ENCODE measurements at places on chromosomes 4 and X. TPM values are rescaled to one million over a fixed set of nuclear protein-coding genes. Genes with fewer than 3 reads are reported as not detected.

The CLTRN gene
- total RNA-seq, result 0.21 TPM

The TNMD gene
- not detected for total RNA-seq

The REELD1 gene
- 0.20 TPM for total RNA-seq

The GPC3 gene
- 0.81 TPM for total RNA-seq

The BEX5 gene
- 2.2 TPM for total RNA-seq

DNA sequence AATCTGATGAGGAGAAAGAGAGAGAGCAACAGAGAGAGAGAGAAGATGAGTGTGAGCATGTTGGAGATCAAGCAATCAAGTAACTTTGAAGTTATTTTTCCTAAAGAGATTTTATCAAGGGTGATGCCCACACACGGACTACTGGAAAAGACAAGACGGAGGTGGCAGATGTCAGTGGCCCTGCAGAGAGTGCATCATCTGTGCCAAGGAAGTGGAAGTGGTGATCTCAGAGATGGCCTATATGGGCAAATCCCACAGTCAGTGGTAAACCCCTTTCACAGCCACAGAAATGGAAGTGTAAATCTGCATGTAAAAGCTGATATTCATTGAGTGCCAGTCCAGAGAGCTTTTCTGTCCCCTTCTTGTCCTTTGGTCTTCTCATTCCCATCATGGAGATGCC is 577.2 kb upstream of the AADAT start:
- no peak for DNase-seq
- no peaks in the 10 kb centered on the region for H3K27me3 ChIP-seq
- no peaks in the 10 kb centered on the region for H3K4me1 ChIP-seq
- no peak overlapping the region for H3K4me3 ChIP-seq
- no peaks in the 10 kb centered on the region for H3K36me3 ChIP-seq

DNA sequence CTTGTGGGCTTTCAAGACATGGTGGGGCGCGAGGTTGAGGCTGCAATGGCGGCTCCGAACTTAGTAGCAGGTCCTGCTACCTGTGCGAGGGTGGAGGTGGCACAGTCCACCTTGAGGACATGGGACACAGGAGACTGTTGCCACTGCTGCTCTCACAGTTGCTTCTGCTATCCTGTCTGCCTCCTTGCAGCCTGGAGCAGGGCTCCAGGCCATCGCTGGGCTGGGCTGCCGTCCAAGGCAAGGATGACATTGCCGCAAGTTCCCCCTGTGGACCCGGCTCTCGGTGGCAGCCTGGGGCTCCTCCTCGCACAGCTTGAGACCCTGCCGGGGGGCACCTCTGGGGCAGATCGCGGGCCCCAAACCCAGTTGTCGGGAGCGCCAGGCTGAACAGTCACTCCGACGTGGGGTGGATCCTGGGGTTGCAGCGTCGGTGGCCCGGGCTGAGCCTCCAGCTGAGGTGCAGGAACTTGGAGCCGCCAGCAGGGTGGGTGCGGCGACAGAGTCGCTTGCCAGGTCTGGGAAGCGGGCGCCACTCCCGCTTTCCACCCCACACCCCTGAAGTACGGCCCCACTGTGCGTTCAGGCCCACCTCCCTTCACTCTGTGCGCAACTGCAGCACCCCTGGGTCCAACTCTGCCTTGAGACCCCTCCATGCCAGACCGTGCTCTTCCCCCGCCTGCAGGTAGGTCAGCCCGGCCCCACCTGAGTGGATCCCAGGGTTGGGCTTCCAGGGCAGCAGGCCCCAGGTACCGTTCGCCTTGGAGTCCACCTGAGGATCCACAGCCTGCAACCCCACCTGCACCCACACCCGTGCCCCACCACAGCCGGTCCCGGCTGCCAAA is 192.7 kb upstream of the NUDT6 start:
- no peak for DNase-seq
- no peak overlapping the region for H3K4me3 ChIP-seq
- H3K4me1 ChIP-seq, result no peaks in the 10 kb centered on the region
- H3K36me3 ChIP-seq, result peaks cover 9% of the 10 kb centered on the region
- H3K27me3 ChIP-seq, result no peaks in the 10 kb centered on the region

- no peaks in the 10 kb centered on the region for H3K36me3 ChIP-seq
- H3K27me3 ChIP-seq, result peaks cover 2% of the 10 kb centered on the region
- no peak for DNase-seq
- H3K4me1 ChIP-seq, result no peaks in the 10 kb centered on the region
- H3K27ac ChIP-seq, result no peak overlapping the region
- H3K4me3 ChIP-seq, result no peak overlapping the region
Measured at GRCh38 chrX:40772290-40772689, 36.9 kb upstream of the MED14 start.

- H3K4me1 ChIP-seq, result no peaks in the 10 kb centered on the region
- DNase-seq, result no peak
- no peak overlapping the region for H3K27ac ChIP-seq
- H3K4me3 ChIP-seq, result no peak overlapping the region
- no peaks in the 10 kb centered on the region for H3K27me3 ChIP-seq
Measured at GRCh38 chr4:4568806-4569427, 27.1 kb upstream of the STX18 start.

DNA sequence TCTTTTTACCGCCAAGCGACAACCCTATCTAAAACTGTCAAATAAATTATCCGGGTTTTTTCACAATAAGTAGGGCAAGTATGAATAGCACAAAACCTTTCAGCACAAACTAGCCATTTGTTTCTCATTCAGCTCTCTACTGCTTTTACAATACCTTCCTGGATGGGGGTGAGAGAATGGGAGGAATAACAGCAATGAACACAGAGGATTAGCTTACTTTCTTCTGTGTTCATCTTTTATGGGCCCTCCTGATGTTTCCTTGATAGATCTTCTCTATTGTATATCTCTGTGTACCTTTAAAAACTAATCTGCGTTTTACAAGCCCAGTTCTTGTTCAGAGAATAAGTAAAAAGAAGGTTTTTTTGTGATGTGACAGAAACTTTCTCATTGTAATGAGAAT is 55.3 kb upstream of the APELA start:
- no peaks in the 10 kb centered on the region for H3K4me1 ChIP-seq
- H3K27ac ChIP-seq, result no peak overlapping the region
- no peak for DNase-seq
- H3K36me3 ChIP-seq, result no peaks in the 10 kb centered on the region

GRCh38 chrX:42751573-42751972 is 26.4 kb downstream of the PPP1R2C start:
- no peak for DNase-seq
- no peak overlapping the region for H3K27ac ChIP-seq
- no peaks in the 10 kb centered on the region for H3K27me3 ChIP-seq
- H3K4me3 ChIP-seq, result no peak overlapping the region

Measured in activated CD4-positive, alpha-beta T cell treated with anti-CD3 and anti-CD28 coated beads, Interleukin-2, amount 10 ng/mL, durations not matched to agents 7 days and 5 days (primary cell).